Activated T-helper 1 cell treated with anti-CD3 and anti-CD28 coated beads, Interleukin-2, amount 50 U/mL, for 16 hours (primary cell): ENCODE measurements at places on chromosomes 1 and 21.

- DNase-seq = no peak
These were observed 7.1 kb downstream of the CLIC6 start for GRCh38 chr21:34675871-34676270.

DNA sequence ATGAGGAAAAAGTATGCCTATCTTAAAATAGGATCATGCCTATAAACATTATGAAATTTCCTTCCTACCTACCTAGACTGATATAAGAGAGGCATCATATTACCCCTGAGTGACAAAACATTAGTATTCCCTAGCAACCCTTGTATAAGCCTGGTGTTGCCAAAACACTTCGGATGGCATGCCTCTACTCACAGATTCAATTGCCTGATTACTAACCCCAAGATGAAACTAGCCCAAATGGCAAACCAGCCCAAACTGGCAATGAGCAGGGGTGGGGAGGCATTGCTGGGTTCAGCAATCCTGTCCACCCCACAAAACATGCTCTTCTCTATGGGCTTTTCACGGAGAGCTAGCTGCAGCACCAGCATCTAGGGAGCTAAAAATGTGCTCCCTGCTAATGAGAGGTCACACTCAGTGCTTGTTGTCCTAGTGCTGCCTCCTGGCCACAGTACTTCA lies 13.9 kb downstream of the PALMD start:
- DNase-seq = no peak

DNA sequence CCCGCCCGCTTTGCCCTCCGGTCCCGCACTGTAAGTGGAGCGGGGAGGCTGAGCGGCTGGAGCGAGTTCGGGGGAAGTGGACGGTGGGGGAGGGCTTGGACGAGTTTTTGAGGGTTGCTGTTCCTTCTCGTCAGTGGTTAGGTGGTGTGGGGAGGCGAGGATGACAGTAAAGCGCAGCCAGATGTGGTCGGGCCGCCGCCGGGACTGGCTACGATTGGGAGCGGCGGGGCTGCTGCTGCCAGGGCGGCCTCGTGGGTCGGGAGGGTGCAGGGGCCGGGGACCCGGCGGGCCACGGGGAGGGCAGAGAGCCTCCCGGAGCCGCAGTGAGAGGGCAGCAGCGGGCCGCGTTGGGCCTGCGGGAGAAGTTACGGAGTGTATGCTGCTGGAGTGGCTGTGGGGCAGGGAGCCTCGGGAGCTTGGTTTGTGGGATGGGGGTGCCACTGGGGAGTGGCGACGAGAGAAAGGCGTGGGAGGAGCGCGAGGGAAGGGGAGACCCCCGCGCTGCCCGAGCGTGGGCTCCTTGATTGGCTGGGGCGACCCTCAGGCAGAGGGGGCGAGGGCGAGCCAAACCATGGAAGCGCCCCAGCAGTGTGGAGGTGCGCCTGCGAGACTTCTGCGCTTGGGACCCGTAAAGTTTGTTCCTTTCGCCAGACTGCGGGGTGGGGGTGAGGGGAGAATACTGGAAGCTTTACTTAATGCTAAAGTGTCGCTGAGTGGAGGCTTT lies 2.1 kb downstream of the ADGRL2 start:
- DNase-seq = no peak

GRCh38 chr1:167262836-167263235 lies 42.1 kb downstream of the POU2F1 start:
- no peak for DNase-seq

DNA sequence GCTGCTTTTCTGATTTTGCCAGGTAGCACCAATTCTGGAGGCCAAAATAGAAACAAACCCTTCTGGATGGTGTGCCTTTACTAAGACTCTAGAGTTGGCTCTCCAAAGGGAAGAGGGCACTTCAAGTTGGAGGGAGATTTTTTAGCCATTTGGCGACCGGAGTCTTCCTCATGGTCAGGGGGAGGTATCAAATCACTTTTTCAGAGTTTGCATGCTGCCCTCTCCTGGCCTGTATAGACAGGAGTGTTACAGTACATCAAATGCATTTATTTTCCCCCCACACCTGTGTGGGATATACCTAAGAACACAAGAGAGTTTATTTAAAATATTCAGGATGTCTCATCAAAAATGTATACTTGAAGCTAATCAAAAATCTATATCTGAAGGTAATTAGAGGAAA lies 3.2 kb downstream of the GREM2 start:
- no peak for DNase-seq

DNA sequence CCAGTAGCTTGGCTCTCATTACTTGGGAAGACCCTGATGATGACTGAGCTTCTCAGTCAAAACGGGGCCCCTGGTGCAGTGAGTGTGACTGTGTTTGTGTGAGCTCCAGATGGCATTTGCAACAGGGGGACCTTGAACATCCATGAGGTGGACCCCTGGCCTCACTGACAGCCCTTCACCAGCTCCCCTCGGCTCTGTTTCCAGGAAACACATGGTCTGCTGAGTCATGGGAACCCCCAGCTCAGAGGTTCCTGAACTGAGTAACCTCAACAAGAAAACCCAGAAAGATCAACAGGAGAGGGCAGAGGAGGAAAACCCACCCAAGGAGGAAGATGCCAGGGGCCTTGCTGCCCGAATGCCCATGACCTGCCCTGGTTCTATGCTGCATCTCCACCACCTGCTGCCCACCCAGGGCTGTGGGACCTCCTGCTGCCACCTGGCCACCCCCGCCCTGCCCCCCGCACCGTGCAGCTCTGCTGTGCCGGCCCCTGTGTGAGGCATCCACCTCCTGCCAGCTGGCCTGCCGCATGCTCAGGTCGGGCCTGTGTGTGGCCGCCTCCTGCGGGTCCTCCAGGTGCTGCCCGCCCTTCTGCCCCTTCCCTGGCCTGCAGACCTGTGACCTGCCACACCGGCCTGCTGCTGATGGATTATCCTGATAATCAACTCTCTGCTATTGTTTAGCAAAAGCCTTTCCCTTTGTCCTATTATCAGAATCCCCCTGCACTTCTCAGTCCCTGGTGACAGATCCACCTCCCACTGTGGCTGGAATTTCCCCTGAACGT lies 4.2 kb upstream of the KRTAP12-1 start:
- no peak for DNase-seq

GRCh38 chr1:236141447-236142252 lies 689 bp upstream of the GPR137B start:
- DNase-seq = no peak

DNA sequence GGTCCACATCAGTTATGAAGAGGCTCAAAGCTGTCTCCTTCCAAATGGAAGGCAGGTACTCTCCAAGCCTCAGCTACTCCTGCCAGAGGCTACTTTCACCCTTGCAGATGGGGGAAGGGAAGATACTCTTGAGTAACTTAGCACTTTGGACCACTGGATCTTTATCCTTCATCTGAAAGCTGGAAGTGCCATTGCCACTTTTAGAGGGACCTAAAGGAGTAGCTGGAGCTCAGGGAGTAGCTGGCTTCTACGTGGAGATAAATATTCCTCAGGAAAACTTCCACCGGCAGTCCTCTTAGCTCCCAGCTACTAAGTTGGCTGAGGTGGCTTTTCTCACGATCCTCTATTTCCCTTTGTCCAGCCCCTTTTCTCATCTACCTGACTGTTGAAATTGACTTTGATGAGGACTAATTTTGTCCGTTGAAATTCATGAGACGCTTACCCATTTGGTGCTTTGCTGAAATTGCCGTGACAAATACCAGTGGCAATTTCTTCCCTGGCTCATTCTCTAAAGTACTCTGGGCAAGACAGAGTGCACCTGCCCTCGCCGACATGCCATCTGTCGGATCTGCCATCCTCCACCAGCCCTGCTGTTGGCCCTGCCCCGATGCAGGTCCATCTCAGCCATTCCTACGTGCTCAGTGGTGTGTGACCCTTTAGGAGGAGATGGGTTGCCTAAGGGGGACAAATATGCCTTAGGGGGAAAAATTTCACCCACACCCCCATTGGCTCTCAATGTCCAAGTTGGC lies 13.6 kb downstream of the IGSF21 start:
- DNase-seq = no peak

DNA sequence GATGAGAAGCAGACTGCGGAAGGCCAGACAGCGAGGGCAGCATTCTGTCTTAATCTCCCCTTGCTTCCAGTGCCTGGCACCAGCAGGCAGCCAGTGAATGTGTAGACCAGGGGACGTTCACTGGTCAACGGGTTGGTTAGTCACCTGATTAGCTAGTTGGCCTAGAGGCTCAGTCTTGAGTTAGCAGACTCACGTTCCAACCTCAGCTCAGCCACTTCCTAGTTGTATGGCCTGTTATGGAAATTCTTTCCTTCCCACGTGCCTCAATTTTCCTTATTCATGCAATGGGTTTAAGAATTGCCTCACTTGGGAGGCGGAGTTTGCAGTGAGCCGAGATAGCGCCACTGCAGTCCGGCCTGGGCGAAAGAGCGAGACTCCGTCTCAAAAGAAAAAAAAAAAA lies 249.6 kb upstream of the TMEM51 start:
- DNase-seq = no peak

GRCh38 chr1:225485226-225485625 lies 57.4 kb upstream of the LBR start:
- no peak for DNase-seq
